Activated T-cell treated with anti-CD3 and anti-CD28 coated beads, Interleukin-2, amount 50 U/mL, for 4 hours (primary cell): ENCODE measurements at places on chromosomes 12 and 14. TPM values are rescaled to one million over a fixed set of nuclear protein-coding genes. Genes with fewer than 3 reads are reported as not detected.
A peak's percentile ranks its signal among the peaks of the same experiment; 100 is the strongest.

- peak; percentile 45 for DNase-seq
Measured at GRCh38 chr14:24310646-24311604, at the start of gene LTB4R. LTB4R (plus strand) TSS chr14:24311502; CDS start chr14:24315652, 4,150 bp downstream.

GRCh38 chr12:11412731-11413130 lies 17.4 kb upstream of the PRB2 start:
- no peak for DNase-seq

DNA sequence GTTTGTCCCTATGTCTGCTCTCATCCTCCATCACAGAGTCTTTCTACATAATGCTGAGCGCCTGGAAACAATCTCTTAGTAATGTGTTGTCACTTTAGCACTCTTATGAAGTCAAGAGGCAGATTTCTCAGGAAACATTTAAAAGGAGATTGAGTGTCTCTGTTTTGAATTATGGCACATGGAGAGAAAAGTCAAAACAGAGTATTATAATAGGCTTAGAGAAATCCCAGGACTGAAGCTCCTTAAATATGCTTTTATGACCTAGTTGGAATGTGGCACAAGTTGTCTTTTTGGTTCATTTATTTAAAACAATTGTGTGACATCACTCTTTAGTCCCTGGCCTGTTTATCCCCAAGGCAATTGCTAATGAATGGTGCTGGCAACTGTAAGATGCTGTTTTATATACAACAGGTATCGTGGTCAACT lies 117.8 kb upstream of the HIF1A start:
- DNase-seq = no peak

DNA sequence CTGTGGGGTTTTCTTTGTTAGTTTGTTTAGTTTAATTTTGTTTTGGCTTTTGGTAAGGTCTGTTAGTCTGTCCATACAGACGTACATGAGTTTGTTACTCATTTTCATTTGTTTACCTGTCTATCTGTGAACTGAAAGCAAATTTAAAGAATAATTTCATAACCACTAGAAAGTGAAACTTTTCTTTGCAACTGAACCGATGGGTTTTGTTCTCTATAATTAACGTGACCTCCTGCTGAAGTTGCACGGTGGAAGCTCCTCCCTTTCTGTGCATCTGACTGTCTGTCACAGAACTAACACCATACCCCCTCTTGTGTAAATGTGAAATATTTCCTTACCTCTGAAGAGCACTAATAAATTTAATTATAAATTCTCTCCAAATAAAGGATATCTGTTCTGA lies 595.5 kb downstream of the GALC start:
- no peak for DNase-seq

GRCh38 chr12:49962861-49963765 lies 1.4 kb downstream of the AQP5 start:
- DNase-seq = no peak

DNA sequence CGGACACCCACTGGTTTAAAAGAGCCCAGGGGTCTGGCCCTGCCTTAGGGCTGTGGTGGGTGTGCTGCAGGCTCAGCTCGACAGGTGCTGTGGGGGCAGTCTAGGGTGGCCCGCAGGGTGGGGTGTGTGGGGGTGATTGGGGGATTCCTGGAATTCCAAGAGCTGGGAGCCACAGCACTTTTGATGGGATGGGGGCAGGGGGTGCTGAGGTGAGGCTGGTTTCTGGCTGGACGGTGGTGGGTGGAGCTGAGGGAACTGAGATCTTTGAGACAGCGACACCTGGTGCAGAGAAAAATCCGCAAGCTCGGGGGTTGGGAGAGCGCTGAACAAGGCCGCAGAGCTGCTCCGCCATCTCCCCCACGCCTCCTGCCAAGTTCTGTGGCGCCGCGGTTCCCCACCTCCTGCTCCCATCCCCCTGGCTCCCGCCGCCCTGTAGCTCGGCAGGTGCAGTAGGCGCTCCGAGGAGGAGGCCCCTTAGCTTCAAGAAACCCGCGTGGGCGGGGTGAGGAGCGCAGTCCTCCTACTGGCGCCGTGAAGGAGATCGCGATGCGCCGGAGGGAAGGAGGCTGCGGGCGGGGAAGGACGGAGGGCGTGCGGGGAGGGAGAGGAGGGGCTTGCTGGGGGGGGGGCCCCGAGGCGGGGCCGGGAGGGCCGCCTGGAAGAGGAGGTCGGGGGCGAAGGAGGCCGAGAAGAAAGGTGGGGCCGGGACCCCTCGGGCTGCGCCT lies 1.3 kb upstream of the TEDC1 start:
- DNase-seq = peak; percentile 79

DNA sequence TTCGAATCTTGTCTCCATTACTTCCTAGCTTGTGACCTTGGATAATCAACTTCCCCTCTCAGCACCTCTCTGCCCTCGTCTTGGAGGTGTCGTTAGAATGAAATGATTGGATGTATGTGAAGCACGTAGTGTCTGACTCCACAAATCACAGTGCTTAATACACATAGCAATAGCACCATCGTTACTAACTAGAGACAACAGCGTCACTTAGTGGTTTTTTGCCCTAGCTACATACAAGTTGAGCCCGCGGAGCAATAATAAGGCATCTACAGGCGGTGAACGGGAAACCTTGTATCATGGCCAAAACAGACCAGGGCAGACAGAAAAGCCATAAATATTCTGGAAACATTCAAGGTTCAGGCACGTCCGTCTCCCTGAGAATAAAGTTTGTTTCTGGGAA lies 154.9 kb downstream of the ASCL4 start:
- no peak for DNase-seq

GRCh38 chr14:52692248-52692962 lies 3.0 kb downstream of the ERO1A start:
- no peak for DNase-seq

DNA sequence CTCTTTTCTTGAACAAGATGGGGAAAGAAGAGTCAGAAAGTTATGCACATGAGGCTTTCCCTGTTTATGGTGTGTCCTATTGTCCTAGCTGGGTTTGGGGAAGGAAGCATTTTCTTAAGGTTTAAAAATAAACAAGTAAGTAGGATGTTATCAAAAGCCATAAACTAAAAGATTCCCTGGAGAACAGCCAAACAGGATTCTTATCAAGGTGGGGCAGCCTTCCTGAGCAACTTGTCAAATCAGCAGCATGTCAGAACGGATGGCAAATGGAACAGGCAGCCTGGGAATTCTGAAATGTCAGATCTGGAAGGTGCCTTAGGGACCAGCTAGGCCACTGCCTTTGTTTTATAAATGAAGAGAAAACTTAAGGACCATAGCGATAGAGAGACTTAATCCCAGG lies 152.2 kb upstream of the RGS6 start:
- no peak for DNase-seq

DNA sequence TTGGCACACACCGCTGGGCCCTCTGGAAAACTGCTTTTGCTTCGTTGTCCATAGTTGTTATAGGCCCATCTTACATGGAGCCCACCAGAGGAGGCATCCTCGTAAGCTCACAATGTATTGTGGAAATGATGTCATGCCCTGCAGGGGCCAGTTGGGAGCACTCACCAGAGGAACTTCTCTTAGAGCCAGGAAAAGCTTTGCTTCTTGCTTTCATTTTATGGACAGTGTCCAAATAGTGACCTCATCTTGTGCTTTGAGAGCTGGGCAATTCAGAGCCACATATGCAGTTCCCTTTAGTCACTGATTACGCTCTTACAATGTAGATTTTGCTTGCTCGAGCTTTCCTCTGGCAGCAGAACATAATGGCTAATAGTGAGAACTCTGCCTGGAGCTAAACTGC lies 275.6 kb downstream of the AACS start:
- no peak for DNase-seq

DNA sequence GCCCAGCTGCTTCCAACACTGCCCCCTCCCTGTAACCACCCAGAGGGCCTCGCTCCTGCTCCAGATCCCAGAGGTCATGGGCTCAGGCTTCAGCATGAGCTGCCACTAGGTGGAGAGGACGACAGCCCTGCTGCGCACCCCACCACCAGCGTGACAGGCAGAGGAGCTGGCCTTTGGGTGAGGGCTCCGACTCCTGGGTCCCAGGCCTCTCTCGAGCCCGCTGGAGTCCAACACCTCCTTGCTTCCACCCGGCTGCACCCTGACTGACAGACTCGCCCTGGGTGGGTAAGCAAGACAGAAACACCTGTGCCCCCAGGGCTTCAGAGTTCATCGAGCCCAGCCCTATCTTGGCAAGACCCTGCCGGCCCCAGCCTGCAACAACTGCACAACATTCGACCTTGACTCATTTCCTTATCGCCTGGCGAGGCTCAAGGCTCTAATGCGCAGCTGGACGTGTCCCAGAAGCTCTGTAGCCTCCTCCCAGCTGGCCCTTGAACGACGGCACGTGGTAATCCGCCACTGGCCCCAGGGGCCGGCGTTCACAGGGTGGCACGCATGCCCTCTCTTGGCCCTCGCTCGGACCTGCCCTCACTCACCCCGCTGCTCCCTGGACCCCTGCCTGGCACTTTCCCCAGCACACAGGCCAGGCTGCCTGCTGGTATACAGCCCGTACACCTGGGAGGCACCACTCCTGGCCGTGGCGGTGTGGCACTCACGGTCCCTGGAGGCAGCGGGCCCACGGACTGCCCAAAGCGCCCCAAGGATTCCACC lies 28.0 kb downstream of the VPS37B start:
- DNase-seq = no peak

DNA sequence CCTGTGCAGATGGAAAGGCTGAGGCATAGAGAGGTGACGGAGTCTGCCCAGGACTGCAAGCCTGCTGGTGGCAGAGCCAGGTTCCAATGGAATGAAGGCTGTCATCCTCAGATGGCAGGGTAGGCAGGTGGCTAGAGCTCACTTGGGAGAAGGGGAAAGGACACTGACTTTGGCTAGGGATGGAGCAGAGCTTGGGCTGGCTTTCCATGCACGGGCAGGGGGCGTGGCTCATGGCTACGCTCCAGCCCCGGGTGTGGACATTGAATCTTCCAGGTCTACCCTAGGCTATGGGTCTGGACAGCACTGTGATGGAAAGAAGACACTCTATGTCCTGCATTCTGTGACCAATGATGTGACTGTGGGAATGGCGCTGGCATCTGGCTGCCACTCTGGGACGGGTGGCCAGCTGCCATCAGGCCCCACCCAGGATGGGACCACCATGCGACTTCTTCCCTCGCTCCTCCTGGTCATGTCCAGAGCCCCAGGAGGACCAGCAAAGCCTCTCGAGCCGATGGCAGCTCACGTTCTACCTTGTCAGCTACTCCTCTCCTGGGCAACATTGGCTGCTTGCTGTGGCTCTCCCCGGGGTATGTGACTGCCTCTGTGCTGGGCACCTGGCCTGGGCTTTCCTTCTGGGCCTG lies 398.7 kb downstream of the TMEM121 start:
- no peak for DNase-seq

- no peak for DNase-seq
Measured at GRCh38 chr12:79067977-79068376, 203.4 kb downstream of the SYT1 start.

DNA sequence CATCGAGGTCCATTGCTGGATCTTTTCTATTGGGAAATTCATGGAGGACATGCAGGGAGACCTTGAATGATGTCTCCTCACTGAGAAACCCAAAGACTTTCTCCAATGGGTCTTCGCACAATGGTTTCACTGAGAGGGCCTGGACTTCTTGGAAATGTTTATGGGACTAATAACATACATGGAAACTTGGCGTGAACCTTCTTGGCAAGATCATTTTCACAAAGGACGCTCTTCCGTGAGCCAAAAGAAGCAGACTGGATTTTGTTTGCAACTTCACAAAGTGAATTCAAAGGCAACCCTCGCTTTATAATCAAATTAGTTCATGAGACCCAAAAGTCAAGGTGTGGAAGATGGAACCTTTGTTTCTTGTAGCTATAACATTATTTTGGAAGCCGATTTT lies 154.4 kb downstream of the TMEM132C start:
- DNase-seq = no peak

- DNase-seq = no peak
Measured at GRCh38 chr14:54105406-54105805, 148.8 kb upstream of the BMP4 start.

- DNase-seq = no peak
Measured at GRCh38 chr12:40946612-40947194, 241.4 kb upstream of the PDZRN4 start.

- no peak for DNase-seq
Measured at GRCh38 chr12:59398164-59398563, 197.7 kb upstream of the SLC16A7 start.

DNA sequence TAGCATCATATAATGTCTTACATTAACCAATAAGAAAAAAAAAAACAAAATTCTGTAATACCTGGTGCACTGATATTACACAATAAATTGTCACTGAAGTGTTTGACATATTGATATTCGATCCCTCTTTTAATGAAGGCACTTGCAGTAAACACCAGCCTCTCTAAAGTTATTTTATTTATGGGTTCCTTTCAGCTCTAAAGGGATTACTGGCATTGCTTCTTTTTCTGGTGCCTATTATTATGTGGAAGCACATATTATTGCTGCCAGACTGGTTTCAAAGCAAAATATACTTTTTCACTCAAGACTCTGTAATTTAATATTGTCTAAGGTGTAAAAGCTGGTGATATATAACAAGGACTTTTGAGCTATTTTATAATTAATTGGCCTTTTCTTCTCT lies 1090.5 kb downstream of the TRHDE start:
- DNase-seq = no peak

DNA sequence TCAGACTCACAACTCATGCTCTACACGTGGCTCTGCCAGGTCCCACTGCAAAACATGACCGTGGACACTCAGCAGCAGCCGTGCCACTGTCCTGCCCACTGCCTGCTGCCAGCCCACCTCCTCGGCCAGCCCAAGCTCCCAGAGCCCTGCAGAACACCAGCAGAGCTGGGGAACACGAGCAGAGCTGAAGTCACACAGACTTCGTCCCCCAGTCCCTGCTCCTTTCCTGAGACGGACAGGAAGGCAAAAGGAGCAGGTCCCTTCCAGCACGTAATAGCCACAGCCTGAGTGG lies 152.1 kb downstream of the DPF3 start:
- DNase-seq = no peak

DNA sequence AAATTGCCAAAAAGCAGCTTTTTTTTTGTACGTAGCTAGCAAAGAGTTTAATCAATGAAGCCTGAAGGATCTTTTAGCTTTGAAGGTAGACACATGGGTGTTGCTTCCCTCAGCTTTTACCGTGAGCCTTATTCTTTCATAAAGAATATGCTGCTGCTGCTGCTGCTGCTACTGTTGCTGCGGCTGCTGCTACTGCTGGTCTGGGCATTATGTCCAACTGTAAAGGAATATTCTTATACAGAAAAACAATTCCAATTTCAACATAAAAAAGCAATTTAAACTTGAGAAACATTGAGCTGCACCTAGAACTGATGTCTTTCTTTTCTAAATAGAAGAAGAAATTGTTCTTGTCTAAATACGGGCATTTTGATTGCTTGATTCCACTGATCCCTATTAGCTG lies 38.9 kb upstream of the PPP1R12A start:
- DNase-seq = no peak

Gene RTN1
- not detected for total RNA-seq

Gene TPH2
- total RNA-seq = not detected

Gene UNC119B
- 20.4 TPM for total RNA-seq

Gene LGR5
- total RNA-seq = not detected

Gene RNASE3
- not detected for total RNA-seq

Gene REM2
- 0.13 TPM for total RNA-seq

Gene GLS2
- total RNA-seq = 4.2 TPM

Gene RPL10L
- not detected for total RNA-seq

Gene OR6C6
- not detected for total RNA-seq

Gene SLC38A4
- 0.25 TPM for total RNA-seq

Gene MYF6
- total RNA-seq = not detected

Gene ADAM21
- 0.11 TPM for total RNA-seq

Gene TAS2R42
- not detected for total RNA-seq

Gene TAS2R14
- total RNA-seq = 0.89 TPM

Gene SERPINA12
- total RNA-seq = not detected

Gene SLC10A1
- not detected for total RNA-seq

Gene DDHD1
- total RNA-seq = 36.8 TPM

Gene CAPS2
- total RNA-seq = 0.33 TPM

Gene SLCO1B1
- total RNA-seq = not detected

Gene MGAT2
- total RNA-seq = 53.8 TPM

Gene DNAAF2
- total RNA-seq = 17.0 TPM

Gene CCNB1IP1
- 33.0 TPM for total RNA-seq

Gene C3AR1
- total RNA-seq = 0.49 TPM
